ENCODE measurements at places on chromosomes 11 and 22.

- DNase-seq = peak; percentile 57
These were observed at the start of gene BSX for GRCh38 chr11:122981388-122982264. Gene BSX (minus strand): TSS chr11:122981834. CDS start chr11:122981671, 163 bp downstream.

DNA sequence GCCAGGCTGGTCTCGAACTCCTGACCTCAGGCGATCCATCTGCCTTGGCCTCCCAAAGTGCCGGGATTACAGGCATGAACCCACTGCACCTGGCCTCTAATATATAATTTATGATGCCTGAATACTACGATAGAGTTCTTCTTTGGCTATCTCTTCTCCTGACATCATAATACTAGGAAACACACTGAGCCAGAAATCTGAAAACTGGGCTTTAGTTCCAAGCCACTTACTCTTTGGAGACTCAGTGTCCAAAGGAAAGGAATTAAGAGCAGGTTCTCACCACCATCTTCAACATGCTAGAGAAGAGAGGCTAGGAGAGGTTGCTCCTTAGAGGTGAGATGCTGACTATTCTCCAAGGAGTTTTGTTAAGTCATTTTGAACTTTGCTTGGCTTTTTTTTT, 52.4 kb downstream of the UBASH3B start:
- DNase-seq = no peak

- no peak for DNase-seq
These were observed 38.3 kb upstream of the HMGXB4 start for GRCh38 chr22:35219012-35219411.

GRCh38 chr11:115896084-115896483, 391.9 kb upstream of the CADM1 start:
- no peak for DNase-seq

DNA sequence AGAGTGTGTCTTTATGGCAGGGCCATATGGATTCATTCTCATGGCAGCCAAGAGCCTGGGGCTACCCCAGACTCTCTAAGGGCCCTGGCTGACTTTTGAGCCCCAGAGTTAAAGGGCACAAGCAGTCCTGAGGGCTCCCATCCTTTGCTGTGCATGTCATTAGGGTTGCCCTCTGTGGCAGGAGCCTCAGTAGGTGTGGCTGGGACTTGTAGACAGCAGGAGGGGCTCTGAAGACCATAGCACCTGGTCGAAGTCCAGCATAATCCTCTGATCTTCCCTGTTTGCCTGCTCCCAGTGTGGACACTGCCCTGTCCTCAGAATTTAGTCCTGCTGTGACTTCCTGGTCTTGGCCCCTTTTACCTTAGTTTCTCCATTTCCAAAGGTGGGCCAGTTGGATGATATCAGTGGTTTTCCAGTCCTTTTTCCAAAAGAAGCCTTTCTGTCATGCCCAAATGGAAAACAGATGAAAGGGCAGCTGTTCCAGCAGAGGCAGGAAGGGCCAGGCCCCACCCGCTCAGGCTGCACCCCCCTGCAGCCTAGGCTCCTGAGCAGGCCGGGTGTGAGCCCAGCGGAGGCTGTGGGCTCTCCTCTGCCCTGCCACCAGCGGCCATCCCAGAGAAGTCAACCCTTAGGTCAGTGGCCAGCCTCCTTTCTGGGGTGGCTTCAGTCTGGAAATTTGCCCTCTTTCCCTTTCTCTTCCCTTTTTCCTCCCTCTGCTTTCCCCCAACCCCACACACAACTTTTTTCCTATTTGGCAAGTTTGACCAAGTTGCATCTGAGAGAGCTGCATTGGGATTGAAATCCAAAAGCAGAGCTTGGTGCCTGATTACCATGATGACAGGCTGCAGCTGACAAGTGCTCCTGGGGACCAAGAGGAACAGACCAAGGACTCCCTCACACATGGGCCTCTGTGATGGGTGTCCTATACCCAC, 32.8 kb upstream of the SUSD2 start:
- DNase-seq = no peak

- DNase-seq = no peak
These were observed 35.3 kb upstream of the FCHSD2 start for GRCh38 chr11:73177380-73177777.

DNA sequence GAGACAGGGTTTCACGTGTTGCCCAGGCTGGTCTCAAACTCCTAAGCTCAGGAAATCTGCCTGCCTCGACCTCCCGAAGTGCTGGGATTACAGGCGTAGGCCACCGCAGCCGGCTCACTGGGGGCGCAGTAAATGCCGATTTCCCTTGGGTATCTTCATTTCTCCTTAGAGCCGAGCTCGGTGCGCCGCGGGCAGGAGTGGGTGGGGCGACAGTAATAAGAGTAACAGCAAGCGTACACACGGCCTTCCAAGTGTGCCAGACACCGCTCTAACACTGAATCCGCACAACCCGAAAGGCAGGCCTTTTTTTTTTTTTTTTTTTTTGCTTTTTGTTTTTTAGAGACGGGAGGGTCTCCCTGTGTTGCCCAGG, 500 bp upstream of the ADSL start:
- peak; percentile 62 for DNase-seq

- DNase-seq = no peak
These were observed 208.1 kb upstream of the CADM1 start for GRCh38 chr11:115712296-115712695.

DNA sequence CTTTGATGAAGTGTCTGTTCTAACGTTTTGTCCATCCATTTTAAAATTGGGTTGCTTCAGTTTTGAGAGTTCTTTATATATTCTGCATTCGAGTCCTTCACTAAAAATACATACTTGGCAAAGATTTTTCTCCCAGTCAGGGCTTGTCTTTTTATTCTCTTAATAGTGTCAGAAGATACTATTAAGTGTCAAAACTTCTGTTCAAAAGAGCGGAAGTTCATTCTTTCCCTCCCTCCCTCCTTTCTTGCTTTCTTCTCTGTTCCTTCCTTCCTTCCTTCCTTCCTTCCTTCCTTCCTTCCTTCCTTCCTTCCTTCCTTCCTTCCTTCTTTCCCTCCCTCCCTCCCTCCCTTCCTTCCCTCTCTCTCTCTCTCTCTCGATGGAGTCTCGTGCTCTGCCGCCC, 7.6 kb upstream of the MUC6 start:
- no peak for DNase-seq

DNA sequence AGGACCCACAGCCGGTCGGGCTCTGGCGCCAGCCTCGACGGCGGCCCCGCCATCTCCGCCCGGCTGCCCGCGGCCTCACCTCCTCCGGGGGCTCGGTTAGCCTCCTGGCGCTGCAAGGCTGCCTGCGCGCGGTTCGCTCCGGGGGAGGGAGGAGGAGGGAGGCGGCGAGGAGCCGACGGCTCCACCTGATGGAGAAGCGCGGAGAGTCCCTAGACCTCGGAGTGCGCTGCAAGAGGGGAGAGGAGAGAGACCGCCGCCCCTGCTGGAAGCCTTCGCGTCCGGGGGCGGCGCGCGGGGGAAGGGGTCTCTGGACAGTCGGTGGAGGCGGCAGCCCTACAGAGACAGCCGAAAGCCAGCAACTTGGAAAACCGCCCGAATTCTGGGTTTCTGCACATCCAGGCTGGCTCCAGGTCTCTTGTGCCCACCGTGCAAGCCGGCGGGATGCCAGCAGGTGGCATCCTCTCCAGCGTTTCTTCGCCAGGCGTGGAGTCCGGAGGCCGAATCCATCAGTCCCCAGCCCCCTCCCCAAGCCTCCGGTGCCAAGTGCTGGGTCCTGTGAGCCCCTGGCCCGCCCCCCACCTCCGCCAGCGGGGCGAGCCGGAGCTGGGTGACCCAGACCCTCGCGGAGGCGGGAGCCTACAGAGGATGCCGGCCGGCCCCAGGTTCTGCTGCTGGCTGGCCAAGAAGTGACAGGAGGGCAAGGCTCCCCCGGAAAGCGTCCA, 2.9 kb upstream of the KIRREL3 start:
- DNase-seq = no peak

DNA sequence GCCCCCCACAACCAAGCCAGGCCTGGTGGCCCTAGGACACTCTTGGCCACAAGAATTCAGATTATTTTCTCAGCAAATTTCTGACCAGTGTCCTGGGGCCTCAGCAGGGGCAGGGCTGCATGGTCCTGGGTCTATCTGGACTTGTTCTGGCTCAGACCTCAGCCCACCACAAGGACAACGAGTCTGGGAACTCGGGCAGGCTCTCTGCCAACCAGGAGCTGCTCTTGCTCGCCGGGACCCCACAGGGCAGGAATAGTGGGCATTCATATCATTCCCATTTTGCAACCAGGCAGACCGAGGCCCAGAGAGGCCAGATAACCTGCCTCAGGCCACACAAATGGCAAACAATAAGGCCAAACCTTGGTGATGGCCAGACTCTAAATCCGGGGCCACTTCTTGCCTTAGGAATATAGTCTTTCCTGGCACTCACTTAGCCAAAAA, 75.4 kb upstream of the WNT7B start:
- no peak for DNase-seq

- no peak for DNase-seq
These were observed 56.2 kb upstream of the CSNK2A3 start for GRCh38 chr11:11409224-11409623.

GRCh38 chr11:47340980-47341775, 11.3 kb downstream of the MYBPC3 start:
- no peak for DNase-seq

- DNase-seq = no peak
These were observed 5.6 kb upstream of the SEC14L4 start for GRCh38 chr22:30511109-30511508.

DNA sequence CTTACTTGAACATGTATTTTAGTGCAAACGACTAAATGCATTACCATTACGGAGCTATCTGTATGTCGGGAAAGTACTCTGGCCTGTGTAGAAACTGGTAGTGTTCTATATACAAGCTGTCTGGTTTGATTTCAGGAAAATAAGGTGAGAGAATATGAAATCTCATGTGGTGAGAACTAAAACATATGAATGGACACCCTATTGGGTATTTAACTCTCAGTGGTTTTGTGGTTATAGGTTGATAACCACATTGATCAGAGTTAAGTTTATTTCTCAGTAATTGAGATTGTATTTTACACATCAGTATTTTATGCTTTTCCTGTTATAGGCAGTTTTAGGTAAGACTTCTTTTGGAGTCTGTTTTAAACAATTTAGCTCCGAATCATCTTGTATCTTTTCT, 10.4 kb downstream of the ANO5 start:
- DNase-seq = no peak

- DNase-seq = no peak
These were observed 3.4 kb downstream of the ARSA start for GRCh38 chr22:50624347-50625130.
